ENCODE measurements at places on chromosomes 1 and 21.

GRCh38 chr1:184773762-184774320 is 19.2 kb upstream of the EDEM3 start:
- DNase-seq, result no peak

GRCh38 chr1:156152628-156153027 is 757 bp upstream of the SEMA4A start:
- DNase-seq, result no peak

- DNase-seq, result no peak
Observed at GRCh38 chr1:51750218-51750617, 128.3 kb downstream of the NRDC start.

DNA sequence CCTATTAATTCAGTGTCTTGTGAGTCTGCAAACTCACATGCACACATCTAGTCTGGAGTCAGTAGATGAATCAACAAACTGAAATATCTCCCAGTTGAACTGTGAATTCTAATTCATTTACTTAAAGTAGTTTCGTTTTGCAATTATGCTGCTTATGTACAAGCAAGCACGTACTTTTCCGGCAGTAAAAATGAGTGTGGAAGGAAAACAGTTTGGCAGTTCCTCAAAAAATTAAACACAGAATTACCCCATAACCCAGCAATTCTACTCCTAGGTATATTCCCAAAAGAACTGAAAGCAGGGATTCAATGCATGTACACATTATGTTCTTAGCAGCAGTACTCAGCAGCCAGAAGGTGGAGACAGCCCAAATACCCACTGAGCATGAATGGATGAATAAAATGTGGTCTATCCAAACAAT is 49.3 kb downstream of the GNB1 start:
- DNase-seq, result no peak

- DNase-seq, result no peak
Observed at GRCh38 chr1:45569571-45569961, 14.3 kb upstream of the NASP start.

- no peak for DNase-seq
Observed at GRCh38 chr1:22852144-22852655, 120.5 kb downstream of the LACTBL1 start.

DNA sequence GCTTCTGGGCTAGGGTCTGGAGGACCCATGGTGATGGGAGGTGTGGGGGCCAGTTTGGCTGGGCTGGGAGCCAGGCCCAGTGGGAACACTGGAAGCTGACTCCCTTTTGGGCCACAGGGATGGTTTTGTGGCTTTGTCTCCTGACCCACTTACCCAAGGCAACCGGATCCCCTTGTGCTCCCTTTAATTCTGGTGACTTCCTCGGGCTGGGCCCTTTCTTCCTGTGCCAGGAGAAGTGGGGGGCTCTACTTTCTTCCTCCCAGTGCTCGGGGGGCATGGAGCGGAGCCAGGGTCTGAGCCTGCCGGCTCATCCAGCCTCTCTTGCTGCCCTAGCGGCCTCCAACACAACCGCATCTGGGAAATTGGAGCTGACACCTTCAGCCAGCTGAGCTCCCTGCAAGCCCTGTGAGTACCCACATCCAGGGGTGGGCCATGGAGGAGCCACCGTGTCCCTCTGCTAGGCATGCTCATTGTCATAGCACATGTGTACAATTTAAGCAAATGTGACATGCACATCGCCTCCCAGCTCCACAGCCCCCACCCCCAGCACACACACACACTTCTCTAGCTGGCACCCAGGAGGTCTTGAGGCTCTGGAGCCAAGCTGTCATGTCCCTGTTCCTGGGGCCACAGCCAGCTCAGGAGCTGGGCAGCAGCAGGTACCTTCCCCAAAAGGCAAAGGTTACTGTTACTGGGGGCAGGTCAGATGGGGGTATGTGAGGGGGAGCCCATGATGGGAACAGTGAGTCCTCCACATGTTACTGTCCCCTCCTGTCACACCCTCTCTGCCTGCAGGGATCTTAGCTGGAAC is 35.0 kb downstream of the UBE2T start:
- no peak for DNase-seq

GRCh38 chr21:35922618-35923017 is 137.7 kb downstream of the SETD4 start:
- DNase-seq, result no peak

GRCh38 chr1:244241438-244241837 is 190.4 kb downstream of the ZBTB18 start:
- DNase-seq, result no peak

GRCh38 chr1:44442791-44443190 is 37.7 kb downstream of the RNF220 start:
- DNase-seq, result no peak

DNA sequence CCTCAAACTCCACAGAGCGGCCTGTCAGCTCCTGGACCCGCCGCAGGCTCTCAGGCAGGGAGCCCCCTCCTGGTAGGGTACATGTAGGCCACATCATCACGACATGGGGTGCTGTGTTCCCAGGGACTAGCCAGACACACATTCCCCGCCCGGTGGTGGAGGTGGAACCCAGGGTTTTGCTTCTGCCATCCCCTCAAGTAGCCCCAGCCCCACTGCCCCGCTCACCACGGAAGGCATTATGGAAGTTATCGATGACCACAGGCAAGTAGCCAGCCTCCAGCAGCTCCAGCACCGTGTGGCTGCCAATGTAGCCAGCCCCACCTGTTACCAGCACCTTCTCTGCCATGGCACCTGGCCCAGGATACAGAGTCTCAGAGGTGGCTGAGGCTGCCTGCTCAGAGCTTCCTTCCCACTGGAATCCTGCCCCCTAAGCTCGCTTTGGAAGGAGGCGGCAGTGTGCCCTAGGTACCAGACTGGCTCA is 1.9 kb downstream of the GALE start:
- no peak for DNase-seq

- DNase-seq, result no peak
Observed at GRCh38 chr1:33399375-33399774, 31.5 kb downstream of the PHC2 start.

- DNase-seq, result no peak
Observed at GRCh38 chr1:161054232-161054631, 8.5 kb upstream of the USF1 start.
